ENCODE measurements at places on chromosomes 2 and 18. TPM values are rescaled to one million over a fixed set of nuclear protein-coding genes. Genes with fewer than 3 reads are reported as not detected.

CYTIP gene
- total RNA-seq: 7.4 TPM

OSR1 gene
- 9.3 TPM for total RNA-seq

TMEM17 gene
- total RNA-seq: 4.0 TPM

TWIST2 gene
- total RNA-seq: 52.9 TPM

APLF gene
- 10.2 TPM for total RNA-seq

VWC2L gene
- not detected for total RNA-seq

CNTNAP5 gene
- total RNA-seq: 0.11 TPM

LYPD6 gene
- 5.1 TPM for total RNA-seq

CYP27A1 gene
- total RNA-seq: 97.7 TPM

GRCh38 chr2:86301711-86302202 lies 35.7 kb downstream of the REEP1 start:
- no peak for DNase-seq
- H3K36me3 ChIP-seq: no peaks in the 10 kb centered on the region

DNA sequence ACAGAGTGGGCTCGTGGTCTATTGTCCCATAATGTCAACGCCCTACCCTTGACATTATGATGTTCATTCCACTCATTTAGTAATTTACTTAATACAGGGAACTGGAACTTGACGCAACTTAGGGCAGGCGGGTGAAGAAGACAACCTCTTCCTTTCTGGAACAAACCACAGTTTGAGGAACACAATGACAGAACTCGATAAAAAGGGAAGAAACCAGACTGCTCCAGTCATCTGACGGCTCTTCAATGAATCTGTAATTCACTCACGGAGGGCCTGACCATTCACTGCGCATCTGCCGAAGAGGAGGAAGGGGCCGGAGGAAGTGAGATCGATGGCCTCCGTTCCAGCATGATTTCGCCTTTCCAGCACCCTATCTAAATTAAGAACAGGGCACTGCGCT lies 83.2 kb downstream of the BCL2 start:
- H3K27me3 ChIP-seq: no peaks in the 10 kb centered on the region
- no peaks in the 10 kb centered on the region for H3K4me1 ChIP-seq
- peak overlapping the region; percentile 58 for H3K27ac ChIP-seq
- H3K4me3 ChIP-seq: no peak overlapping the region

- no peaks in the 10 kb centered on the region for H3K4me1 ChIP-seq
- H3K4me3 ChIP-seq: no peak overlapping the region
- no peaks in the 10 kb centered on the region for H3K27me3 ChIP-seq
- DNase-seq: no peak
- no peaks in the 10 kb centered on the region for H3K36me3 ChIP-seq
Measured at GRCh38 chr18:58253318-58253717, 209.3 kb downstream of the NEDD4L start.

DNA sequence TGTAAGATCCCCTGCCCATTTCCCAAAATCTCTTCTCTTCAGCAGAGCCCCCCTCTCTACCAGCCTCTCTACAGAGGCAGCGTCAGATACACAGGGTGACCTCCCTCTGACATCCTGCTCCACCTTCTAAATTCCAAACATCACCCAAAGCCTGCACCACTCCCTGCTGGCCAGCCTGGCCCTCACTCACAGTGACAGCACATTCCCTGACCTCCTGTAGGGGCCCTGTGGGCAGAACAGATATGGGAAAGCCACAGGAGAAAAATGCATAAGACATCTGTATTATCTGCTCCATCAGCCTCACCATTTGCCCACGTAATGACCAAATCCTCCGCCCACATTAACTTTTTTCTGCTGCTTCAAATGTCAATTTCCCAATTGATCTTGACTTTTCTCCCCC lies 40.6 kb downstream of the TRABD2A start:
- no peaks in the 10 kb centered on the region for H3K27me3 ChIP-seq
- DNase-seq: no peak
- H3K27ac ChIP-seq: no peak overlapping the region

DNA sequence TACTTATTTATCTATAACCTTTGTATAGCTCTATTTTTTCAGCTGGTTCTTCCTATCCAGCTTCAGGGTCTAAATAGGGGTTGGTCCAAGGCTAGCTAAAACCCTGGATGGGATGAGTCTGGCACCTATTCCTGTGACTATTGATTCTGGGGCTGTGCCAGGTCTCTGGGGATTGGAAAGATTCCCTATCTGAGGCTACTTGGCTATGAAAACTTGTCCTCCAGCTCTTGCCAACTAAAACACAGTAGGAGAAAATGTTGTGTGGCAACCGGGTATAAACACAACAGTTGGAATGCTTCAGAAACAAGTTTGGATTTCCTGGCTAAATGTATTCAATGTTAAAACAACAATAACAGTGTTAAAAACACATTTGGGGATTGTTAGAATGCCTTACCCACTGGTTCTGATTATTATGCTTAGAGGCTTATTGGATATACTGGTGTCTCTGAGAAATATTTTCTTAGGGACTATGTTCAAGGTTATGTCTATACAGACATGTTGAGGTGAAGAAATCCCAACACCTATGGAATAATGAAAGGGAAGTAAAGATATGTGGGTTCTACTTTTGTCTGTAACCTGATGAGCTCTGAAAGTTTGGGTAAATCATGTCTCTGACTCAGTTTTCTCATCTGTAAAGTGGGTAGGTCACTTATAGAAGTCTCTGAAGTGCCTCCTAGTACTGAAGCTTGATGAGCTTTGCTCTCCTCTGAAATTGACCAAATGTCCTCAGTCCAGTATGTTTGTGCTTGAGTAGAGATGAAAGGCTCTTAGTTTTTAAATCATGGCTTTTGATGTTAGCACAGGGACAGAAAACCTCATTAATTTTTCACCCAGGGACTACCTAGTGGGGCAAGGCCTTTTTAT lies 460.7 kb downstream of the MTX2 start:
- H3K4me3 ChIP-seq: no peak overlapping the region
- DNase-seq: peak; percentile 32
- no peaks in the 10 kb centered on the region for H3K4me1 ChIP-seq
- H3K36me3 ChIP-seq: no peaks in the 10 kb centered on the region
- peak overlapping the region; percentile 39 for H3K27ac ChIP-seq

- H3K27ac ChIP-seq: no peak overlapping the region
- no peaks in the 10 kb centered on the region for H3K36me3 ChIP-seq
- H3K4me1 ChIP-seq: no peaks in the 10 kb centered on the region
- DNase-seq: no peak
- no peaks in the 10 kb centered on the region for H3K27me3 ChIP-seq
Measured at GRCh38 chr2:20982861-20983260, 61.0 kb downstream of the APOB start.

DNA sequence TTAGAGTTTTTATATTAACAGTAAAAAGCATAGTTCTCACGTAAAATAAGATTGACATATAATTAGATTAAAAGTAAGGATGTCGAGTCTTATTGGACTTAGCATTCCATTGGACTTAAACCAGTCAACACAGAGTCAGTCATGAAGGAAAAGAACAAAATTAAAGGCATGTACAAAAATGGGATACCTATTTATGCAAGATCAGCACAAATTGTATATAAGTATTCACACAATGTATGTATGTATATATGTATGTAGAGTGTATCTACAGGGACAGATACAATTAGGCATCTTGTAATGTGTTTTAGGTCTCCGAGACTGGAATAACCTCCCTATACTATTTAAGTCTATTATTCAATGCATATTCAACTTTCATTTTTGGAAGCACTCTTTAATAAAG lies 419.1 kb downstream of the PARD3B start:
- no peak overlapping the region for H3K4me3 ChIP-seq
- H3K27ac ChIP-seq: no peak overlapping the region
- no peaks in the 10 kb centered on the region for H3K36me3 ChIP-seq
- DNase-seq: no peak
- H3K27me3 ChIP-seq: no peaks in the 10 kb centered on the region

- peak; percentile 12 for DNase-seq
- H3K4me1 ChIP-seq: no peaks in the 10 kb centered on the region
- H3K4me3 ChIP-seq: no peak overlapping the region
- no peak overlapping the region for H3K27ac ChIP-seq
- no peaks in the 10 kb centered on the region for H3K36me3 ChIP-seq
Measured at GRCh38 chr18:51011709-51012108, 18.3 kb upstream of the SMAD4 start.

- no peaks in the 10 kb centered on the region for H3K36me3 ChIP-seq
- no peak overlapping the region for H3K4me3 ChIP-seq
- H3K27ac ChIP-seq: no peak overlapping the region
- no peak for DNase-seq
Measured at GRCh38 chr2:10876963-10877362, 34.8 kb upstream of the KCNF1 start.

GRCh38 chr18:62844850-62845643 lies 129.7 kb downstream of the PHLPP1 start:
- no peak overlapping the region for H3K4me3 ChIP-seq
- H3K27me3 ChIP-seq: no peaks in the 10 kb centered on the region
- DNase-seq: no peak
- no peaks in the 10 kb centered on the region for H3K36me3 ChIP-seq
- H3K27ac ChIP-seq: no peak overlapping the region
- no peaks in the 10 kb centered on the region for H3K4me1 ChIP-seq

DNA sequence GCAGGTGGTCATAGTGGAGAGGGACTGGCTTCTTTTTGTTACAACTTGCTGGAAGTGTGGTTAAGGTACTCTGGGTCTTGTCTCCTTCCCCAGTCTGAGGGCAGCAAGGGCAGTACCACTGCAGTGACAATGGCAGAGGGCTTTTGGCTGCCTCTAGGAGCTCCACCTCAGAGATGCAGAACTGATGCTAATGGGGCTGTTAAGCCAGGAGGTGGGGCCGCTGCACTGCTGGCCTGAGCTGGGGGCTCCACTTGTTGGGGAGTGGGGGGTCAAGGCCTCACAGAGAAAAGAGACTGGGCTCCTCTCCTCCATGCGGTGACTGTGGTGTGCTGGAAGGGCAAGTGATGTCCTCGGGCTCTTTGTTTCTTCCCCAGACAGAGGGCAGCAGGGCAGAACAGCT lies 135.7 kb downstream of the DSEL start:
- H3K36me3 ChIP-seq: no peaks in the 10 kb centered on the region
- no peak overlapping the region for H3K27ac ChIP-seq
- no peaks in the 10 kb centered on the region for H3K27me3 ChIP-seq
- no peaks in the 10 kb centered on the region for H3K4me1 ChIP-seq
- no peak overlapping the region for H3K4me3 ChIP-seq

- H3K27ac ChIP-seq: no peak overlapping the region
- H3K36me3 ChIP-seq: no peaks in the 10 kb centered on the region
Measured at GRCh38 chr2:37418956-37419355, 74.5 kb downstream of the QPCT start.

- no peaks in the 10 kb centered on the region for H3K27me3 ChIP-seq
- DNase-seq: no peak
- H3K4me3 ChIP-seq: no peak overlapping the region
- H3K36me3 ChIP-seq: no peaks in the 10 kb centered on the region
- H3K4me1 ChIP-seq: no peaks in the 10 kb centered on the region
Measured at GRCh38 chr2:203756161-203756560, 49.7 kb downstream of the CD28 start.

GRCh38 chr2:196275646-196276352 lies 104.4 kb upstream of the STK17B start:
- no peak overlapping the region for H3K27ac ChIP-seq
- DNase-seq: no peak
- H3K27me3 ChIP-seq: no peaks in the 10 kb centered on the region
- H3K4me1 ChIP-seq: no peaks in the 10 kb centered on the region
- H3K36me3 ChIP-seq: no peaks in the 10 kb centered on the region

DNA sequence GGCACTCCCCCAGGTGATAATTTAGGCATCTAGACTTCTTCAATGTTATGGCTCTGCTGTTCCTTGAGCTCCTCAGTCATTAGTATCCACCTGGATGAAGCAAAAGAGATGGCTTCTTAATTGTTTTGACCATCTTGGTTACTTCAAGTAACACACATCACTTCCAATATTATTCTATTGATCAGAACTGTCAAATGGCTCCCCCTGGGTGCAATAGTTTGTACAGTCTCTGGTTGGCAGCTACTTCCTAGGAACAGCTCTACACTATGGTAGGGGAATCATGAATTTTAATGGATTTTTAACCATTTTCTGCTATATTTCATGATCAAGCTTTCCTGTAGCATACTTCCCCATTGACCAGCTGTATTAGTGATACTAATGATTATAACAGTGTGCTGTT lies 157.0 kb downstream of the NYAP2 start:
- H3K27me3 ChIP-seq: no peaks in the 10 kb centered on the region
- H3K36me3 ChIP-seq: no peaks in the 10 kb centered on the region
- no peak overlapping the region for H3K4me3 ChIP-seq
- no peak for DNase-seq
- H3K4me1 ChIP-seq: no peaks in the 10 kb centered on the region

DNA sequence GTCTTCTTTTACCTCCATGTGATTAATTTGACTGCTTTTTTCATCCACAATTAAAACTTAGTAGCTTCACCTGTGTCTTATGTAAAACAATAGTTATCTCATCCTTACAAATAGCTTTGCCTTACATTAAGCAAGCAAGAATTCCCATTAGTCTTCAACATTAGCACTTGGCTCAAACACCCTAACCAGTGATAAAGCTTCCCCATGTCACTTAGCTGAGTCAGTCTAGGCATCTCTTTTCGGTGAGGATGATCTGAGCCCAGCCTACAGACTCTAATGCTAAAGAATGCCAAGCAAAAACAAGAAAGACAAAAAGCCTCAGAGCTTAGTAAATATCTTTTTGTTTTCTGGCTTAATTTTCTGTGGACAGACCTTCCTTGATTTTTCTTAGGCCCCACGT lies 26.1 kb downstream of the GAD1 start:
- no peaks in the 10 kb centered on the region for H3K27me3 ChIP-seq
- no peak overlapping the region for H3K4me3 ChIP-seq
- no peak overlapping the region for H3K27ac ChIP-seq
- H3K36me3 ChIP-seq: no peaks in the 10 kb centered on the region
- no peaks in the 10 kb centered on the region for H3K4me1 ChIP-seq

DNA sequence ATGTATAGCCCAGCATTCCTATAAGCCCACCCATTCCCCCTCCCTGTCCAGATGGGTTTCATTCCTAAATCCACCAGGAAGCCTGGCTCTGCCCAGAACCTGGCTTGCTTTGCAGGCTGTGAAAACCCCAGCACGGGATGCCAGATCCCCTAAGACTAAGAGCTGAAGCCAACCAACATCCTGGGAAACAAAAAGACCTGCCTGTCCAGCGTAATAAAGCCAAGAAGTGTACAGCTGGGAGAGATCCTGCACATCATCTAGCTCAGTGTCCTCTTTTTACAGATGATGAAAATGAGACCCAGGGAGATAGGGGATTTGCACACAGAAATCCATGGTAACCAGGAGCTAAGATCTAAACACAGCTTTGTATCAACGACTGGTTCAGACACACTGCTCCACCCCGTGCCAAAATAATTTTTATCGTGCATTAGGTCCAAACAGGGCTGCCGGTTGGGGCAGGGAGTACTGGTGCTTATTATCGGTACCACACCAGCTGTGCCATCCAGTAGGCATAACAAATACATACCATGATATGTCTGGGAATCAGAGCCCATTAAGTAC lies 2.9 kb downstream of the RND3 start:
- no peaks in the 10 kb centered on the region for H3K36me3 ChIP-seq

- H3K27ac ChIP-seq: peak overlapping the region; percentile 37
- no peaks in the 10 kb centered on the region for H3K4me1 ChIP-seq
- H3K4me3 ChIP-seq: no peak overlapping the region
Measured at GRCh38 chr2:144509001-144509878, 10.7 kb downstream of the ZEB2 start.

DNA sequence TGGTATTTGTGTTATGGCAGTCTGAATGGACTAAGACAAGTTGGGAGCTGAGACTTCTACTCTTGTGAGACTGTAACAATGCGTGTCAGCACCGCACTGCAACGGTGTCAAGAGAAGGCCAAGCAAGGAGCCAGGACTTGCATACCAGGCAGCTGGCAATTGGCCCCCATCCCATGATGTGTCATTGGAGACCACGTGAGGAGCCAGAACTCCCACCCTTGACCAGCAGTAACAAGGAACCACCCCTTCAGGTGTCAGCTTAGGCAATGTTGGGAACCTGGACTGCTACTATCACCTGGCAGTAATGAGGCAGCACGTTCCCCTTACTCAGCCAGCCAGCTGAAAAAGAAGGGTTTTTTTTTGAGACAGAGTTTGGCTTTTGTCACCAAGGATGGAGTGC lies 32.7 kb upstream of the AGFG1 start:
- H3K27ac ChIP-seq: no peak overlapping the region
- DNase-seq: no peak
- no peaks in the 10 kb centered on the region for H3K36me3 ChIP-seq
- H3K27me3 ChIP-seq: no peaks in the 10 kb centered on the region
